ENCODE measurements at places on chromosomes 6 and 20.

GRCh38 chr20:49318430-49319207 lies 40.8 kb upstream of the ZNFX1 start:
- no peak for DNase-seq

DNA sequence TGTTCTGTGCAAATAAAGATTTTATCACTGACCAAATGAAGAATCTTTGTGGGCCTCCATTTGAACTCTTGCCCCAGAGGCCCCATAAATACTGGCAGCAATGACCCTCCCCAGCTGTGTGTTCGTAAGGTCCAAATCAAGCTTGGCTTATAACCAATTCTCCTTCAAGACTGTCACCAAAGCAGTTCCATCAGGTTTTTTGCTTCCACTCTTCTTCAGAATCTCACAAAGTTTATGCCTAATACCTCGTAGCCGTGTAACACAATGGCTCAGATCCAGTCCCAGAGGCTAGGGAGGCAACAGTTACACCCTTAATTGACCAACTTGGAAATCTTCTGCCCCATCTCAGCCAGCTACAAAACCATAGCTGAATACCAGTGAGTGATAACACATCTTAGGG lies 120.5 kb downstream of the HIVEP2 start:
- DNase-seq: no peak

DNA sequence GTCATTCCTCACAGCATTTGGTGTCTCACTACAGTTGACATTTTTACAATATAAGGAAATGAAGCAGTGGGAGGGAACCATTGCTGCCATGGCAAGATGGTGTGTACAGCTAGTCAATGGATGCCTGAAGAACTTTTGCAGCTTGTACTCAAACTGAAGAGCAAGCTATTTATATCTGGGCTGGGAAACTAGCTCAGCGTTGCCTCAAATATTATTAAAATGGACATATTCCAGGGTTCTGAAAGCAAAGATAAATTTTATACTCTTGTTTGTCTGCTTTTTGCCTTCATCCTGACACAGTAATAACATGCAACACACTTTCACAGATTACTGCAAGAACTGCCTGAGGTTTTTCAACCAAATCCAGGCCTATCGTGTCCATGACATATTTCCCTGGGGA lies 156.4 kb upstream of the COL21A1 start:
- no peak for DNase-seq

- DNase-seq: no peak
These were observed 1180.0 kb upstream of the CITED2 start for GRCh38 chr6:140554421-140554820.

DNA sequence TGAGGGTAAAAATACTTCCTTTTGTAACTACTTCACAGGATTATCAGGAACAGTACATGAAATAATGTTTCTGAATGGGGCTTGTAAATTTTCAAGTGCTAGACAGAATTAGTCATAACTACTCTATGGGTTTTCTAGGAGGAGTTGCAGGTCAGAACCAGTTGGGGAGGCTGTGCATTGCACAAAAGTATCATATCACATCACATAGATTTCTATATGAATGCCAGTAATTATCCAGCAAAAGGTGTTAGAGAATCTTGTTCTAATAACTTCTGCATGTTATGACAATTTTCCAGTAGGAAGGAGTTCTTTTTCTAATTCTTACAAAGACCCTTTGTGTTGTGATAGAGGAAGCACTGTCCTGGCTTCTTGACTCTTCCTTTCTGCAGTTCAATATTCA lies 551.6 kb downstream of the COL12A1 start:
- peak; percentile 19 for DNase-seq

DNA sequence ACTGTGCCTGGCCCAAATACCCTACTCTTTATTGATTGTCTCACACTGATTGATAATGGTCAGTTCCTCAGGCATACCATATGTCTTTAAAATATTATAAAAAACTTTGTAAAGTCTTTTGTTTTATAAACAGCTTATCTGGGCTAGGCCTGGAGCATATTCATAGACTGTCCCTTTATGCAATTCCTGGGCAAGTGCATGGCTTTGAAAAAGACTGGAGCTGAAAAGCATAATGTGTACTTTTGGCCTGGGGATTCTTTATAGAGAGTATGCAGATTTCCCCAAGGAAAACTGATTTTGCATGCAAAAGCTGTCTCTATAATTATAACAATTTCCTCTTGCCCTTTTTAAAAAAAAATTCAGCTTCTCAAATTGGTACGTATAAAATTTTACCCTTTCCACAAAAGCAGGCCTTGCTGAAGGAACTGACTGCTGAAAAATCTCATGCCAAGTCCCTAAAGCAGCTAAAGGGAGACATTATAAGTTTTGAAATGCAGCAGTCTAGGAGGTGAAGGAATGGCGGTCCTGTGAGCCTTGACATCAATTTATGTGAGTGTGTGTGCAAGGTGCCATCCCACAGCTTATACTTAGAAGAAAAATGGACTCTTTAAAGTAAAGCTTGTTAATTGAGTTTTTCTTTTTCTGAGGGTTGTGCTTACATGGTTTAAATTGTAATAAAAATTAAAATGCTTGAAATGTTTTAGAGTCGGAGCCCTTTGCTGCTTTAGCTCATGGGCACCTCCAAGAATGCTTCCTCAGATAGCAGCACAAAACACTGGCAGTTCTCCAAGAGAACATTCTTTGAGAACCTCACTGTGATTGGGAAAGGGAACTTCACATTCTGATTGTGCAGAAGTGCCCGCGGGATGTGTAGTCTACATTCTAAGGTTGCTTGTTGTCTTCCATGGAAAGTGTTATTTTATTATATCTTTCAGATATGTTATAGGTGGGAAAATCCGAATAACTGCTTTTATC lies 43.9 kb downstream of the PLCB4 start:
- peak; percentile 57 for DNase-seq

DNA sequence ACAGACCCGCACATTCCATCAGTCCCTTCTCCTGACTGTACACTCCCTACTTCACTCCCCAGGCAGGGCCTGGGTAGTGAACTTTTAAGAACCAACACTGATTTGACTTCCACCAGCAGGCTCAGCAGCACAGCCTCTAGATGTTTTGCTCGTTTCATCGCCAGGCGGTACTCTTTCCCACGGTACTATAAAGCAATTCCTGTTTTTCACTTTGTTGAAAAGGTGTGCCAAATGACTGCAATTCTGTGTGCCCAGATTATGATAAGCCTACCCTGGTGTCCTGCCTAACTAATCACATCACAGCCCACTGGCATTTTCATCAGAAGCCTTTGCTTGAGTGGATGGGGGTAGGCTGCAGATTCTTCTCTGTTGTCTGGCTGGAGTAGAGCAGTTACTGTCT lies 12.9 kb upstream of the WTAP start:
- no peak for DNase-seq

- no peak for DNase-seq
These were observed 4.5 kb downstream of the CPNE5 start for GRCh38 chr6:36834576-36835341.

DNA sequence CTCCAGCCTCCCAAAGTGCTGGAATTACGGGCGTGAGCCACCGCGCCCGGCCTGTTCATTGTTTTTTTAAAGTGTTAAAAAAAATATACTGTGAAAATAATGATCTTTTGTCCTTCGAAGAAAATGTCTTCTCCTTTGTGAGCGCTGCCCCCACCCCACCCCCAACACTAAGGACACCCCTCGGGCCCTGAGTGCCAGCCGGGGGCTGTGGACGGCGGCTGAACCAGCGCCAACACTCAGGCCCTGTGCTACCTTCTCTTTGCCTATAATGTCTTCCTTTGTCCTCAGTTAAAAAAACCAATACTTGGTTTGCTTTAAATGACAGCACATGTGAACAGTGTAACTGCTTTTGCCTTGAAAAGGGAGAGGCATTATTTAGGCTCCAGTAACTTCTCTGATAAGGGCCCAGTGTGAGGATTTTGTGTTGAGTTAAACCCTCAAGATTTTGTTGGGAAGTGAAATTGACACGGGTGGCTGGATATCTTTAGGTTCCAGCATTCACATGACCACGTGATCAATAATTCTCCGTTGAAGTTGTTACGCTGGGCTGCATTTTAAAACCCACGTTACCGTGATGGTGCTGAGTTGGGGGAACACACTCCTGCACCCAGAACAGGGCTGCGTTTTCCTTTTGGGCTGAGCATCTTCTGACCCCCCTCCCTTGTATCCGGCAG lies 9.5 kb upstream of the ADRM1 start:
- DNase-seq: peak; percentile 48

DNA sequence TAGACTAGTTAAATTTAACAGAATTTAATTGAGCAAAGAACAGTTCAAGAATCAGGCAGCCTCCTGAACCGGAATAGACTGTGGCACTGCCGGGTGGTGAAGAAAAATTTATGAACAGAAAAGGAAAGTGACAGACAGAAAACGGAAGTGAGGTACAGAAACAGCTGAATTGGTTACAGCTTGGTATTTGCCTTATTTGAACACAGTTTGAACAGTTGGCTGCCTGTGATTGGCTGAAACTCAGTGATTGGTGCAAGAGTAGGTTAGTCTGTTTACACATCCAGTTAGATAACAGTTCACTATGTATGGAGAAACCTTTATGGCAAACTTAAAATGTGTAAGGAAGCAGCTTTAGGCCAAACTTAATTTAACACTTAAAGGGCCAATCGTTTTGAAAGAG lies 116.0 kb upstream of the CITED2 start:
- DNase-seq: no peak

- DNase-seq: no peak
These were observed 10.4 kb downstream of the ASIP start for GRCh38 chr20:34251619-34252018.
